ENCODE measurements at places on chromosomes 12 and 14.

GRCh38 chr12:24921251-24922038 is 27.5 kb downstream of the BCAT1 start:
- no peak for DNase-seq

GRCh38 chr14:53401646-53402045 is 248.5 kb upstream of the DDHD1 start:
- no peak for DNase-seq

GRCh38 chr14:106522990-106523389 is 996.6 kb downstream of the TMEM121 start:
- no peak for DNase-seq

- DNase-seq, result no peak
Measured at GRCh38 chr12:38149395-38150073, 167.0 kb upstream of the ALG10B start.

- no peak for DNase-seq
Measured at GRCh38 chr12:53325511-53326061, 4.2 kb upstream of the AAAS start.

GRCh38 chr14:72104011-72104613 is 171.9 kb downstream of the RGS6 start:
- DNase-seq, result no peak

- DNase-seq, result no peak
Measured at GRCh38 chr14:61720294-61720661, 25.0 kb downstream of the HIF1A start.

- no peak for DNase-seq
Measured at GRCh38 chr12:80118565-80119324, 19.4 kb downstream of the OTOGL start.

DNA sequence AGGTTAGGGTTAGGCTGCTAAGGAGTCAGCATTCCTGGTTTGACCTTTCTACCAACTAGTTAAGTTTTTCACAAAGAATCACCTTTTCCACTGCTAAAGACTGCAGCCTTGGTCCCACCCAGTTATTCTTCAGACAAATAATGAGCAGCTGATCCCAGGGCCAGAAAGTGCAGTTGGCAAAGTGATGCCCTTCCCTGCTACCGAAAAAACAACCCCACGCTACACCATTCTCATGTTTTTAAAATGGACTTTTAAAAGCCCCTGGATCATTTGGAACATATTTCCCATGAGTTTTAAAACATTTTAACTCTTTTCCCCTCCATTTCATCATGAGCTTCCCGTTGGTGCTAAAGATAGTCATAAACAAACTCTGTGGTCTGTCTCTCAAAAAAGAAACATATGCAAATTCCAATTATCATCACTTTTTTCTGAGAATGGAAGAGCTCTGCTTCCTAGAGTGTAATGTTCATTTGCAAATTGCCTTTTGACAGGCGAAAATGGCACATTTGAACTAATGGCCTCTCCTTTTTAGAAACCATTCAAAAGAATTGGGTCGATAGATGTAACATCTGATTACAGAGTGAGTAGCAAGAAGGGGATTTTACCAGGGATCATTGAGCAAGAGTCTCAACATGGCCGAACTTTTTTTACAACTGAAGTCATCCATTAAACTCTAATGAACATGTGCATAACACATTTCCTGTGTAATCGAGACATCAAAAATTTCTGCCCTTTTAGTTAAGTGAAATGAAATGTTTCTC is 129.3 kb upstream of the RAP1B start:
- DNase-seq, result no peak

DNA sequence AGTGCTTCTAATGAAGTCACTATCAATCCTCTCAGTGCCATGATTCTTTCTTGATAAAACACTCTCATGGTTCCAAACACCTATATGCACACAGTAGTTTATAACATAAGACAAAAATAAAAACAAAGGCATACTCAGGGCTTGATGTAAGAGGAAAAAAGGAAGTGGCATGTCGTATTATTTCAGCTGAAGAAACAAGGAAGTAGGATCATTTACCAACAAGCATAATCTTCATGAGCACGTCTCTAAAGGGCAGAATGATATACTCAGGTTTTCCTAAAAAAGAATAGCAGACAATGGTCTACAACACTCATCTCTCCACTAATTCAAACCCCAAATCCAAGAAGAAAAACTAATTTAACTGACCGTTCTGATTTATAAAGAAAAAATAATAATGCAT is 33.9 kb downstream of the NUMB start:
- no peak for DNase-seq
